LHCN-M2 (cell line): ENCODE measurements at places on chromosomes 6 and 20. TPM values are rescaled to one million over a fixed set of nuclear protein-coding genes. Genes with fewer than 3 reads are reported as not detected.
A peak's percentile ranks its signal among the peaks of the same experiment; 100 is the strongest.

DNA sequence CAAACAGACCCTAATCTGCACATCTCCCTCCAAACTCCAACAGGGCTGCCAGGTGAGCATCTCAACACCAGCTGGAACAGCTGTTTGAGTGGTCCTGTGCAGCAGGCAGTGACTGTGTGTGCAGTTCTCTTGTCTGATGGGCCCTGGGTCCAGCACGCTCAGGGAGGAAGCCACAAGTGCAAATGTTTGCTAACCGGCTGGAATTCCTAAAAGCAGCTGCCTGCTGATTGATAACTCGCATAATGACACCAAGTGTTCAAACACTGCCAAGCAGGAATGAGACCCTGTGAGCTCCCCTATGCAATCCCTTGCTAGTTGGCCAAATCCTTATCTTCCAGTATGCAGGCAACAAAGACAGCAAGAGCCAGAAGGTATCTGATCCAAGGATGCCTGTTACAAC, 650.6 kb downstream of the CBLN4 start:
- no peak for DNase-seq

PTK6 gene
- 0.40 and 0.45 TPM in 2 replicates for total RNA-seq

CALHM6 gene
- 2.7 and 3.9 TPM in 2 replicates for total RNA-seq

- no peak for DNase-seq
Observed at GRCh38 chr6:4521070-4521469, 255.1 kb upstream of the CDYL start.

DNA sequence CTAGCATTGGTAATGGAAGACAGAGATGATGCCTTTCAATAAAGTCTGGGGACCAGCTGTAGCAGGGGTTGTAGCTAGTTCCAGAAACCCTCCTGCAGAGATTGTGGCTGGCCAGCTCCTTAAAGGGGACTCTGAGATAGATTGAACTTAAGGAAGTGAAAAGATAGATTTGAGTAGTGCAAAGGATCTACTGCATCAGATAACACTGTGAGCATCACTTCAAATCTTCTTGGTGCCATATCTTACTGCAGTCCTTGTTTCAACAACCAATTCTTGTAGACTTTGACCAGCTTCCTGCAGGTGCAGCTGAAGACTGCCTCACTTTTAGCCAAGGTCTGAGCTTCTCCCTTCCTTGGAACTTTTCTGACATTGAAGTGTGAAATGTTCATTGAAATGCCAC, 14.8 kb upstream of the CEP162 start:
- DNase-seq = no peak

GRCh38 chr6:35973670-35974222, 50.7 kb downstream of the SLC26A8 start:
- no peak for DNase-seq

GRCh38 chr6:165448210-165448609, 138.8 kb upstream of the C6orf118 start:
- DNase-seq = no peak

DNA sequence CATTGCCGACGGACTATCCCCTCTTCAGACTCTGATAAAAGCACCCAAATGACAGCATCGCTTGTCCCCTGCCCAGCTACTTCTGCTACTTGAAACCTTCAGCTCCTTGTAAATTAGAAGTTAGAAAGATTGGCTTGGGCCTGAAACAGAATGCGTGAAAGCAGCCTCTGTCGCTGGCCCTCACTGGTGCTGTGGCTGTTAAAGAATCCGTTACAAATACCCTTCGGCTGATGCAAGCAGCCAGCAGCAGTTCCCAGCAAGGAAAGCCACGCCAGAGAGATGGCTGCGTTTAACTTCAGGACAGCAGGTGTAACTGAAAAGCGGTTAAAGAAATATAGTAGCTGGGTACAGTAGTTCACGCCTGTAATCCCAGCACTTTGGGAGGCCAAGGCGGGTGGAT, 2.4 kb upstream of the PRR18 start:
- no peak for DNase-seq

DNA sequence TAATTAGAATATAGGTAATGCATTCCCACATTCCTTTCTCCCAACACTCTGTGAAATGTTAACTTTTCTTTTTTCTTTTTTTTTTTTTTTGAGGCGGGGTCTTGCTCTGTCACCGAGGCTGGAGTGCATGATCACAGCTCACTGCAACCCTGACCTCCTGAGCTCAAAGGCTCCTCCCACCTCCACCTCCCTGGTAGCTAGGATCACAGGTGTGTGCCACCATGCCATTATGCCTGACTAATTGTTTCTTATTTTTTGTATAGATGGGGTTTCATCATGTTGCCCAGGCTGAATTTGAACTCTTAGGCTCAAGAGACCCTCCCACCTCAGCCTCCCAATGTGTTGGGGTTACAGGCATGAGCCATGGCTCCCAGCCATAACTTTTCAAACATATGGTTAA, 135.7 kb upstream of the SHLD1 start:
- DNase-seq = no peak

DNA sequence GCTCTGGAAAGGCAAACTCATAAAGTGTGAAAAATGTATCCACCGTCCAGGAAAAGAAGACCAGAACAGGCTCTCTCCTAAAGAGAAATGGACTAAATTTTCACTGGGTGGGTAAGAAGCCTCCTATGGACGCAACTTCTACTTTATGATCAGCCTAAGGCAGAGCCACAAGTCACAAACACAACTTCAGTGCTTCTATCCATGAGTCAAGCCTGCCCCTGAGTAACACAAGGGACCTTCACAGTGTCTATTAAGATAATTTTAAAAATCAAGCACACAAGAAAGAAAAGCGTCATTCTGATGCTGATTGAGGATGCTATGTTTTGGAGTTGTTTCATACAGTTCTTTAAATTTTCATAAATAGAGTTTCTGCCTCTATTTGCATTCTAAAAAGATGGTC, 601.7 kb upstream of the ARID1B start:
- DNase-seq = no peak

GRCh38 chr20:36303020-36303595, 3.0 kb upstream of the DLGAP4 start:
- DNase-seq = no peak

EDN3 gene
- not detected in 2 replicates for total RNA-seq

- DNase-seq = no peak
Observed at GRCh38 chr20:56274156-56274555, 25.6 kb downstream of the MC3R start.

GRCh38 chr20:31537890-31538289, 23.6 kb downstream of the HM13 start:
- no peak for DNase-seq

DNA sequence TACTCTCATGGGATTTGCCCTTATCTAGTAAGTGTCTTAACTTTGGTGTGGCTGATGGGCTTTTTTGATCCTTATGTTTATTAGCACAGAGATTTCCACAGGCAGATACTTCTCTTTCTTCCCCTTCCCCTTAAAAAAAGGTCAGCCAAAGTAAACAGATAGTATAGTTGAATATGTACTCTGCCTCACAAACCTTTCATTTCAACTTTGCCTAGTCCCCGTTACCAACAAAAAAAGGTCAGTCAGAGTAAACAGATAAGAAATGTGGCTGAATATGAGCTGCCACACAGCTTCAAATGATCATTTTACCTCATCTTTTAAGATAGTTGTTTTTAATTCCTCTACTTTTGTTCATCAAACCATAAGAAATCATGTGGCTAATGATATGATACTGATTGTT, 34.1 kb upstream of the SLC35D3 start:
- no peak for DNase-seq

- DNase-seq = peak; percentile 88
Observed at GRCh38 chr6:153117986-153118879, 12.8 kb downstream of the RGS17 start.

- peak; percentile 47 for DNase-seq
Observed at GRCh38 chr6:17470938-17471327, 77.5 kb downstream of the CAP2 start.

DNA sequence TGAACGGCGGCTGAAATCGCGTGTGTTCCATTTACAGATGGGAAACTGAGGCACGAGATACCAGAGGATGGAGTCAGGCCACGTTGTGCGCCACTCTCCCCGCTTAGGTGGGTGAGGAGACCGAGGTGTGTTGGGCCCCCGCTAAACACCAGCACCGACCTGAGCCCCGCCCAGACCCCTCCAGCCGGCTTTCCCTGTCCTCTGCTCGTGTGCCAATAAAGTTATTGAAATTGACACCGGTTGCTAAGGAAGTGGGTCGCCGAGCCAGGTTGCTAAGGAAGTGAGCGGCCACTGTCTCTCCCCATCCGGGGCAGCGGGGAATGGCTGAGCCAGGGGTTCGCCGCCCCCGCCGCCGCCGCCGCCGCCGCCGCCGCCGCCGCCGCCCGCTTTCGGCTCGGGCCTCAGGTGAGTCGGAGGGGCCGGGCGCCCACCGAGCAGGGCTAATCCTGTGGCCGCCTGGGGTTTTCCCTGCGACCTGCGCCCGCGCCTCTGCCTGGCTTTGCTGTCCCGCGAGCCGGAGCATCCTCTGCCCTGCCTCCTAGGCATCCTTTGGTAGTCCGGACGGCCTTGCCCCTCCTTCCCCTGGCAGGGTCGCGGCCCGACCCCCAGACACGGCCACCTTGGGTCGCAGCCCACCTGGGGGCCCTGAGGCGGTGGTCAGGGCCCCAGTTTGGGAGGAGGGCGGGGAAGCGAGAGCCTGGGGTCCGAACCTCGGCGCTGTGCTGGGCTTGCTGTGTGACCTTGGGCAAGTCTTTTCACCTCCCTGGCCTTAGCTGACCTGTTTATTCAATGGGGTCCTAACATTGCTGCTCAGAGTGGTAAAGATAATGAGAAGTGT, at the start of gene KIF3B:
KIF3B (plus strand) TSS at position 291 of the 838 bp plus-strand sequence. CDS start 32,127 bp downstream, outside the sequence.
- DNase-seq = peak; percentile 84

HS3ST5 gene
- 0.11 TPM in 1 of 2 replicates, not detected in the other for total RNA-seq

GRCh38 chr20:57397693-57398108, 6.5 kb downstream of the RBM38 start:
- no peak for DNase-seq

DNA sequence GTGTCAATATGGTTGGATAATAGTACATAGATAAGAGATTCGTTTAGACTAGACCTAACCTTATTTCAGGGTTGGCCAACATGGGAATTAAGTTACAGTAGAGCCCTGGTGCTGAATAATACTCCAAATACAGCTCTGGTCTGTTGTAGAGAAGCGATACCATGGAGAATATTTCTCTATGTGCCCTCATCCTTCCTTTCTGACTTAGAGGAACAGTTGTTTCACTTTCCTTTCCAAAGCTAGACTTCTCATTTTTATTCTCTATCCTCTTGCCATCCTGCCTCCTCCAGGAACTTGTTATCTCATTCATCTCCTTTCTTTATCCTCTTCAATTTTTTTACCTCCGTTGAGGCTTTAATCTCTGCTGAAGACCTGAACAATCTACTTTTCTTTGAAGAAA, 68.9 kb downstream of the EDN1 start:
- DNase-seq = no peak

ECT2L gene
- not detected in 2 replicates for total RNA-seq

DNA sequence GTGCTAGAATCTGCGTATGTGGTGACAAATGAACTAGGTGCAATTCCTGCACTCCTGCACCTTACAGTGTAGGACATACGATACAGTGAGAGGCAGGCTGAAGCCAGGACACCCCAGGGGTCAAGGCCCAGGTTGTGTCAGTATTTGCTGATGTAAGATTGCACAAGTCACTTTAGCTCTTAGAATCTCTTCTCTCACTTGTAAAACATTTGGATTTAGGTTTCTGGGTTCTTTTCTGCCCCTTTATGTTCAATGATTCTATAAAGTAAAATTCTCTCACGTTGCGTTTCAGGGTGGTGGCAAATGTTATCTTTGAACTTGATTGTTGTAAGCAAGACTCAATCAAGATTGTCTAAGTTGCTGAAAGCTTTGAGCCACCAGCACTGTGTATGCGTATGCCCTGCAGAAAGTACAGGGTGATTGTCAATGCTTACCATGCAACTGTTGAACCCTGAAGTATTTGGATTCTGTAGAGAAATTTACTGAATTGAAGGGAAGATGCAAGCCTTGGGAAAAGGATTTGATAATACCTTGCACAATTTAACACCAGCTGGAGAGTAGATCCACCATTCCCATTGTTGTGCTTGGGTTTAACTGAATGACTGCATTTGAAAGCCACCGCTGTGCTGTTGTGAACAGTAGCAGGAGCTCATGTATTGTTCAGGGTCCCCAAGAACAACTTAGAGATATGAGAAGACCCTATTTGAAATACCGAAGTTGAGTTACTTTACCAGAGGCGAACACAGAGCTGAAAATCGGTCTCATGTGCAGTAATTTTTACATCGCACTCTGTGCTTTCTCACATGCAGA, 106.1 kb upstream of the CITED2 start:
- DNase-seq = no peak

DNA sequence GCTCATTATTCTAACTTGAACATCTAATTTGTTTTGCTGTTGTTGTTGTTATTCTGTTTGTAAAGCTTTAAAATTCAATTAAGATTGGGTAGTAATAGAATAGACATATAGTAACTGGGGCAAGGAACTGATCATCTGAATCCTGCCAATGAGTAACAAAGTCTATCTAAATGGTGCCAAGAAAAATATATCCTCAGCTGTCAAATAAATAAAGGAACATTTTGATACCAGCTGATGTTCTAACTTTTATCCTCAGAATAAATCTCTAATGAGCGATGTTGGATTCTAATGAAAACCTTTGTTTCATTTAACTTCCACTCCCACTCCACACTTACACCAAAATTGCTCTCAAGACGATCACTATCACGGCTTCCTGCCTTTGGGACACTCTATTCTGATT, 210.9 kb downstream of the TINAG start:
- DNase-seq = peak; percentile 55

PI3 gene
- total RNA-seq = not detected in 2 replicates

DNA sequence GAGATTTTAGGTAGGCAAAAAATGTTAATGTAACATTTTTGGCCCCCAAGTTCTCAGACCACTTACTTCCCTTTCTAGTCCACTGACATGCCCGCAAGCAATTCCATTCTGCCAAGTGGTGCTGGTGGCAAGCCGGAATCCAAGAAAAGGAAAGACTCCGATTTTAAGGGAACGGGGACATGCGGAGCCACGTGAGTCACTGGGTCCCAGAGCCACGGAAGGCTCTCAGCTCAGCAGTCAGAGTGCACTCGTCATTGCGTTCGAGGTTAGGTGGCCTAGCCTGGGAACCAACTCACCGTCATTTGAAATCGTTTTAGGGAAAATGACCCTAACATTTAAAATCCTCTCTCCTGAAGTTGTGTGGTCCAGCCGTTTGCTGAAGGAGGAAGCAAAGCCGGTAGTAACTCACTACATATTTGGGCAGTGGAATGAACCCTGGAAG, 711 bp upstream of the SIRT5 start:
- peak; percentile 41 for DNase-seq

DNA sequence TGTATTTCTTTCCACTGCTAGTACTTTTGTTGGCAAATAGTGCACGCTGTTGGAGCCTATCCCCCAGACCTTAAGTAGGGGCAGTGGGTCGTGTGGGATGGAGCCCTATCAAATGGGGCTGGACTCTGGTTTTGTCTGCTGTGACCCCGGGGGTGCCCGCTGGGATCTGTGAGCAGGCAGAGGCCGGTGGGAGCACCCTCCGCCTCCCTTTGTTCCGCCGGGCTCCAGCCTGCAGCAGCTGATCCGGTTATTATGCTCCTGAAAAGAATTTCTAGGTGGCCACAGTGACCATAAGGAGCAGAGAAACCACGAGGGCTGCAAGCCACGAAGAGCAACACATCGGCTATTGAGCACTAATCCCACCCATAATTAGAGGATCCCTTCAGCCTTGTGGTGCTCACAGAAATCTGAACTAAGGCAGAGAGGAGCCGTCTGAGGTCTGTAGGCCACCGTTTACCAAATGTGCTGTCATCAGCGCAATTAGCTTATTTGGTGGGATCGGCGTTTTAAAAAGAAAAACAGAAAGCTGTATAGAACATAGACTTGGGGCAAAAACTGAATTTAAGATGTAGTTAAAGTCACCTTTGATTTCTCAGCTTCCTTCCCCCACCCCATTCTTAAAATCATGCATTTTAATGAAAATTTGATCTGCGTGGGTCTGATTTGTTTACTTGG, 598.3 kb upstream of the JAG1 start:
- no peak for DNase-seq
